ENCODE measurements at places on chromosomes 16 and 17. TPM values are rescaled to one million over a fixed set of nuclear protein-coding genes. Genes with fewer than 3 reads are reported as not detected.

- H3K4me3 ChIP-seq = no peak overlapping the region
- H3K4me1 ChIP-seq = no peaks in the 10 kb centered on the region
- H3K36me3 ChIP-seq = no peaks in the 10 kb centered on the region
- no peak for DNase-seq
Measured at GRCh38 chr16:72191551-72191950, 19.6 kb upstream of the PMFBP1 start.

WNT9B gene
- total RNA-seq = 0.28 TPM

CD300E gene
- total RNA-seq = 0.16 TPM

GRCh38 chr16:59013930-59014329, 279.8 kb upstream of the GOT2 start:
- no peak overlapping the region for H3K27ac ChIP-seq
- no peak for DNase-seq
- no peaks in the 10 kb centered on the region for H3K27me3 ChIP-seq
- no peaks in the 10 kb centered on the region for H3K4me1 ChIP-seq
- H3K36me3 ChIP-seq = no peaks in the 10 kb centered on the region

TBC1D3 gene
- not detected for total RNA-seq

DNA sequence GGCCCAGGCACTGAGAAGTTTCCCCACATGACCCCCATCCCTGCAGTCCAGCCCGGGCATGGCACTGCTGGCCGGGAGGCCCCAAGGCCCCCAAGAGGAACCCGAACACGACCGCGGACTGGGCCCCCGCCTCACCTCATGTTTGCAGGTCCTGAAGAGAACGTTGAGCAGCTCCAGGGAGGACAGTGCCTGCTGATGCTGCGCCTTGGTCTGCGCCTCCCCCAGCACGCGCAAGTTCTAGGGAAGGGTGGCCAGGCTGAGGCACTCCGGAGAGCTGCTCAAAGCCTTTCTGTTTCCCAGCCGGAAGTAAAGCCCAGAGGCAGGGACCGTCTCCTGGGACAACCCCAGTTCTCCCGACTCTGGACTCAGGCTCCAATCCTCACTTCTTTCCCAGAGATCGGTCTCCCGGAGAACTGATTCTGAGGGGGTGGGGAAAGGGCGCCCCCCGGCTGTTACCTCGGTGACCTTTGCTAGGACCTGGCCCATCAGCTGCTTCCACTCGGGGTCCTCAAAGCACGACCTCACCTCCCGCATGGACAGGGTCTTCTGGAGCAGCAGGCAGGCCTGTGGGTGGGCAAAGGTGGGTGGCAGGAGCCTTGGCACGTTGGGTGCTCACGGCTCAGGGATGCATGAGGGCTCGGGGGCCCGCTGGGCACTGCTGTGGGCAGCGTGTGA, 13.7 kb downstream of the MYBBP1A start:
- no peak overlapping the region for H3K27ac ChIP-seq
- H3K27me3 ChIP-seq = no peaks in the 10 kb centered on the region
- no peak overlapping the region for H3K4me3 ChIP-seq
- DNase-seq = no peak
- no peaks in the 10 kb centered on the region for H3K36me3 ChIP-seq

CX3CL1 gene
- total RNA-seq = 21.3 TPM

DNA sequence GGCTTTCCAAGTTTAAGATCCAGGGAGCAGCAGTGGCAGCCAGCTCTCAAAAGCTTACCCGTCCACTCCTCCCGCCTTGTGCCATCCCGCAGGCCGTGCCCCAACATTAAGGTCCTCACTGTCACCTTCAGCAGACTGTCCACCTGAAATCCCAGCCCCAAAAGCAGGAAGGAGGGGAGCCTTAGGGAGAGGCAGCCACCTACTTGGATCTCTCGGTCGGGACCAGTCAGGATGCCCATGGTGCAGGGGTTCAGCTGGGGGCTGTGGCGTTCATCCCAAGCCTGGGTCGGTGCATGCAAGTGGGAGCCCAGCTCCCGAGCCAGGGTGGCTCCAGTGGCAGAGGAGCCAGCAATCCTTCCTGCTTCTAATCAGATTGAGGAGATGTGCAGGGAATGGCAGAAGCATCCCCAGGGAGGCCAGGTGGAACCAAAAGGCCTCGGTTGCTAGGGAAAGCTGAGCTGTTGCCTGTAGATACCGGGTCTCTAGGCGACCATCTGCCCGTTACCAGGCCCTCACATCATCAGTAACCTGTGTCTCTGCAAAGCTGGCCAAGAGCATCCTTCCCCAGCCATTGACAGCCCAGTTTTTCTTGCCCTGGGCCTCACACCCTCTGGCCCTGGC, 24.6 kb downstream of the CNGB1 start:
- H3K36me3 ChIP-seq = no peaks in the 10 kb centered on the region
- H3K4me1 ChIP-seq = no peaks in the 10 kb centered on the region

DNA sequence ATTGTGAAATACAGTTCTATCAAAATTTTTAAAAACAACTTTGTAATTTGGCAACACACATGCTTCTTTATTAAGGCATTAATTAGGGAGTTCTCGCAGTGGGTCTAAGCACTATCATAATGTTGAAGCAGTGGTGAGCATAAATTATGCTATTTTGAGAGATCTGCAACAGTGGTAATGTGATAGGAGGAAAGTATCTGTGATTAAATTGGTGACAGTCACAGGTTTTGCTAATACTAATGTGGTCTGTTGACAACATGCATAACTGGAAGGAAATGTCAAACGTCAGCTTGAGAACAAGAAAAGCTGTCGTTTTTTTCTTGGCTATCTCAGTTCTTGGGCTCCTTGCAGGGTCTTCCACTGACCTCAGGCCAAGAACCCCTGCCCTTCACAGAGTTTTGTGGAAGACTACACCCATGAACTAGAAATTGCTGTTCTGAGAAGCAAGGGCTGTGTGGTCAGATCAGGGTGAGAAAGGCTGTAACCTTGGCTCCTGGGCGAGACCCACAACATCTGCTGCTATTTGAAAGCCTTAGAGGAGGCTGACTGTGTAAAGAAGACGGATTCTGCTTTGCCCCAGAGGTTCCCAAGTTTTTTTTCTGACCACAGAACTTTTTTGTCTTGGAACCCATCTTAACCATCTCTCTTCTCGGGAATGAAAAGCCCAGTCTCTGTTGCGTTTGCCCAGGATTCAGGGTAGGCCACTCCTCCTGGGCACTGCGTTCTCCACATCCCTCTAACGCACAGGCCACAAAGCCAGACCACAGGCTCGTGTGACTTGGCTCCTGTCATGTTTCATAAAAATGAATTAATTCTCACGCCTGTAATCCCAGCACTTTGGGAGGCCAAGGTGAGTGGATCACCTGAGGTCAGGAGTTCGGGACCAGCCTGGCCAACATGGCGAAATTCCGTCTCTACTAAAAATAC, 13.9 kb downstream of the ATP2A1 start:
- no peak for DNase-seq
- H3K4me1 ChIP-seq = no peaks in the 10 kb centered on the region
- H3K36me3 ChIP-seq = no peaks in the 10 kb centered on the region
- H3K27me3 ChIP-seq = no peaks in the 10 kb centered on the region
- H3K4me3 ChIP-seq = no peak overlapping the region

DNA sequence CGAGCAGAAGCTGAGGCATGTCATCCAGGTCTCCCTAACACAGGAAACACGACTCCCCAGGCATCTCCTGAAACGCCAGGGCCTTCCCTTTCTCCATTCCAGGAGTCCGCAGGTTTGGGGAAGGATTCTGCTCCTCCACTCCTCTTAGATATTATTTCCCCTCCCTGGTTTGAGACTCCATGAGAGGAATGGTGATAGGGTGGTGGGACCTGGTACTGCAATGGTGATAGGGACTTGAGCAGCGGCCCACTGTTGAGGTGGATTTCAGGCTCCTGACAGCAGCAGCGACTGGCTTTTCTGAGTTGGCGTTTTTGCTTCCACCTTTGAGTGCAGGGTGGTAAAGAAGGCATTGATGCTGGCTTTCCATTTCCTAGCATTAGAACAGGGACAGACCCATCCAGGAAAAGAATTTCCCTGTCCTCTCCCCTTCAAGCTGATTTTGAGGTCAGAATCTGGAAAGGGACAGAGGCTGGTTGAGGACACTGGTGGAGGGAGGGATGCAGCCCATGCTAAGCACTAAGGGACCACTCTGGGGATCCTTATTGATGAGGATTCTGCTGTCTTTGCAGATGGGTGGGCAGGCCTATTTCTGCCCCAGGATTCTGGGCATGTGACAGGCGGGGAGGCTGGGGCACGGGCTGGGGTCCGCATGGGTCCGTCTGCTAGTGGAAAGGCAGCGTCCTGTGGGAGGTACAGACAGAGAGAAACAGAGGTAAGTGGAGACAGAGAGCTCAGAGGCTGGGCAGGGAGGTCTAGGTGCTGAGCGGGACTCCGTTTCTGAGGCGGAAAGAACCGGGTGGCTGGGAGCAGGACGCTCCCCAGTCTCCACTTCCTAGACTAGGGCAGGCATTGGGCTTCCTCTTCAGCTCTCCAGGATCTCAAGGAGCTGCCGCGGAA, 1.3 kb upstream of the TBX4 start:
- H3K27ac ChIP-seq = no peak overlapping the region
- H3K36me3 ChIP-seq = no peaks in the 10 kb centered on the region
- DNase-seq = no peak
- no peaks in the 10 kb centered on the region for H3K4me1 ChIP-seq
- H3K27me3 ChIP-seq = peaks cover 36% of the 10 kb centered on the region
- H3K4me3 ChIP-seq = peak overlapping the region; percentile 39

FLCN gene
- 18.4 TPM for total RNA-seq

FBXW10 gene
- total RNA-seq = not detected

SOX8 gene
- total RNA-seq = 0.54 TPM

DNA sequence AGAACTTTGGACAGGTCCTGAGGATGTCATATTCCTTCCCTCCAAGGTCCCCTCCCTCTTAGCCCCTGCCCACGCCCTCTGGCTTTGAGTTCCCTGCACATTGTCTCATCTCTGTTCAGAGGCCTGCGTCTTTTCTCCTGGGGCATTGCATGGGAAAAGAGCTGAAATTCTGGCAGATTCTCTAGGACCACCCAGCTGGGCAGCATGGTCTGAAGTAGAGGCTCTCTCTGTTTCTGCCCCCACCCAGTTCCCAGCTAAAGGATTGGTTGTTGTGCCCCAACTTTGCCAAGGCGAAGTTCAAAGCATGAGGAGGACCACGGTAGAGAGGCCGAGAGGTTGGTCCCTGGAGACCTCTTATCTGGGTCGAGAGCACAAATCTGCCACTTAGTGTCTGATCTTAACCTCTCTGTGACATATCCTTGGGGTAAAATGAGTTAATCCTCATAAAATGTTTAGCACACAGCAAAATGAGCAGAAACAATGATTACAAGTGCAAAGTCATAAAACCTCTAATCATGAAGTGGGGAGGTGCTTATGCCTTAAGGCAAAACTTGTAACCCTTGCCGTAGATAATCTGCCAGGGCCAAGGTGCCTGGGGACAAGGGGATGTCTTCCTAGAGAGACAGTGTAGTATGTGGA, 2.4 kb downstream of the ABAT start:
- no peak overlapping the region for H3K4me3 ChIP-seq
- DNase-seq = no peak
- H3K27ac ChIP-seq = peak overlapping the region; percentile 23
- no peaks in the 10 kb centered on the region for H3K36me3 ChIP-seq

- no peak overlapping the region for H3K4me3 ChIP-seq
- H3K4me1 ChIP-seq = peaks cover 15% of the 10 kb centered on the region
- no peaks in the 10 kb centered on the region for H3K27me3 ChIP-seq
- no peaks in the 10 kb centered on the region for H3K36me3 ChIP-seq
- no peak overlapping the region for H3K27ac ChIP-seq
Measured at GRCh38 chr17:65785109-65785508, 223.7 kb upstream of the AXIN2 start.

GRCh38 chr17:81043725-81044427, 8.9 kb downstream of the BAIAP2 start:
- H3K27me3 ChIP-seq = no peaks in the 10 kb centered on the region
- peak overlapping the region; percentile 24 for H3K27ac ChIP-seq
- H3K36me3 ChIP-seq = no peaks in the 10 kb centered on the region
- H3K4me1 ChIP-seq = no peaks in the 10 kb centered on the region
- no peak for DNase-seq
- no peak overlapping the region for H3K4me3 ChIP-seq

GRCh38 chr17:42296012-42296411, 7.7 kb downstream of the STAT5A start:
- H3K36me3 ChIP-seq = no peaks in the 10 kb centered on the region
- DNase-seq = no peak
- H3K27ac ChIP-seq = no peak overlapping the region
- H3K4me3 ChIP-seq = no peak overlapping the region
- no peaks in the 10 kb centered on the region for H3K4me1 ChIP-seq

- no peak overlapping the region for H3K4me3 ChIP-seq
- H3K36me3 ChIP-seq = no peaks in the 10 kb centered on the region
- no peak for DNase-seq
- no peak overlapping the region for H3K27ac ChIP-seq
- H3K27me3 ChIP-seq = peaks cover 19% of the 10 kb centered on the region
- H3K4me1 ChIP-seq = no peaks in the 10 kb centered on the region
Measured at GRCh38 chr16:54649876-54650275, 280.8 kb upstream of the IRX5 start.

DNA sequence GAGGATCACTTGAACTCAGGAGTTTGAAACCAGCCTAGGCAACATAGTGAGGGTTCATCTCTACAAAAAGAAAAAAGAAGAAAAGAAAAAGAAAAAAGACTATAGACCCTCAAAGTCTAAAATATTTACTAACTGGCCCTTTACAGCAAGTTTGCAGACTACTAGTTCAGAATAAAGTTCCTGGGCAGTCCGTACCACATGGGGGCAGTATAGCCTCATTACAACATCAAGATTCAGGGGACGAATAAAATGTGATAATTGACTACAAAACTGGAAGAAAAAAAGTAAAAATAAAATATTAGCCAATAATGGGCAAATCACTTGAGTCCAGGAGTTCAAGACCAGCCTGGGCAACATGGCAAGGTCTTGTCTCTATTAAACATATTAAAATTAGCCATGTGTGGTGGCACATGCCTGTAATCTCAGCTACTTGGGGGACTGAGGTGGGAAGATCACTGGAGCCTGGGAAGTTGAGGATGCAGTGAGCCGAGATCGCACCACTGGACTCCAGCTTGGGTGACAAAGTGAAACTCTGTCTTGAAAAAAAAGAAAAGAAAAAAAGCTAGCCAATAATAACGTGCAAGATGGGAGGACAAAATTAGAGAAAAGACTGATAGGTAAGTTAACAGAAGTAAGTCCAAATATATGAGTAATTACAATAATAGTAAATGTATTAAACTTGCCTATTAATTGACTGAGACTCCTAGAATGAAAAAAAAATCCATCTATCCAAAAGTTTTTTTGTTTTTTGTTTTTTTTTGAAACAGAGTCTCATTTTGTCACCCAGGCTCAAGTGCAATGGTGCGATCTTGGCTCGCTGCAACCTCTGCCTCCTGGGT, 129.4 kb upstream of the SEC14L1 start:
- no peak for DNase-seq
- no peak overlapping the region for H3K4me3 ChIP-seq

- no peaks in the 10 kb centered on the region for H3K36me3 ChIP-seq
- peak; percentile 92 for DNase-seq
- no peak overlapping the region for H3K4me3 ChIP-seq
- H3K27me3 ChIP-seq = no peaks in the 10 kb centered on the region
- peak overlapping the region; percentile 88 for H3K27ac ChIP-seq
Measured at GRCh38 chr16:85491798-85492294, 121.3 kb upstream of the GSE1 start.

Data from pancreas (tissue), 10 donors.